ENCODE measurements at places on chromosomes 1 and 21.

DNA sequence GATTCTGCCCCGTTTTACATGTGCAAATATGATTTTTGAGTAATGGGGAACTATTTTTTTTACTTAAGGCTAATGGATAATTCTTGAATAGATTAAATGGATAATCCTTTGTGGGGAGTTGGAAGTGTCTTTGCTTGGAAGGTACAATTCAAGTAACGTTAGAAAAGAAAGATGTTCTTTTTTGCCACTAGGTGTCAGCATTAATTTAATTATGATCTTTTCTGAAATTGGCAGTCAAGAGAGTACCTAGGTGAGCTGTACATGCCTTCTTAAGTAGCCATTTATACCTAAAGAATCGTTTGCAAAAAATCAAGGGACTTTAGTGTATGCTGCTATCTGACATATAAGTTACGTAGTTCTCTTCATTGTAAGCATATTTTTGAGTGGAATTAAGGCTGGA lies 2.2 kb downstream of the FBXO28 start:
- DNase-seq: no peak

DNA sequence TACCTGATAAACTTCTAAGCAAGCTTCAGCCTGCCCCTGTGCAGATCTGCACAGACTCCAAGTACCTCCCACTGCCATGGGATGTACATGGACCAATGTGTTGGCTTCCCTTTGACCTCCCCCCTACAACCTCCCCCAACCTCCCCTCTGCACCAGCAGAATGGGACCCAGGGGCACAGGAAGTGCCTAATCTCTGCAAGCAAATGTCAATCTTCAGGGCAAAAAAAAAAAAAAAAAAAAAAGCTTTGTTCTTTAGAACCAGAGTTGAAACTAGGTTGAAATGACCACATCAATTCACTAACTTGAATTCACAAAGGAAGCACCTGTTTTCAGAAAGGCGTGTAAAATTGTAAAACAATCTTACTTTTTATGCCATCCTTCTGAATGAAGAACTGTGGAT lies 53.9 kb upstream of the TIAM1 start:
- peak; percentile 15 for DNase-seq

- DNase-seq: no peak
Observed at GRCh38 chr1:172154551-172154950, 265.9 kb upstream of the C1orf105 start.

GRCh38 chr1:226357416-226357815 lies 48.5 kb upstream of the LIN9 start:
- no peak for DNase-seq

- DNase-seq: no peak
Observed at GRCh38 chr1:152811050-152811449, 721 bp upstream of the LCE1B start.

DNA sequence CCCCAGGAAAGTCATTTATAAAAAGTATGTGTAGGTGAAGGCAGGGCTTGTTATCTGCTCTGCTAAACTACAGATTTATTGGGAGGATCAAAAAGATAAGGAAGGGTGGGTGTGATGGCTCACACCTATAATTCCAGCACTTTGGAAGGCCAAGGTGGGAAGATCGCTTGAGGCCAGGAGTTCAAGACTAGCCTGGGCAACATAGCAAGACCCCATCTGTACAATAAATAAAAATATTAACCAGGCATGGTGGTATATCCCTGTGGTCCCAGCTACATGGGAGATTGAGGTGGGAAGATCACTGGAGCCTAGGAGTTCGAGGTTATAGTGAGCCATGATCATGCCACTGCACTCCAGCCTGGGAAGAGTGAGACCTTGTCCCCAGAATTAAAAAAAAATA lies 86.4 kb downstream of the NENF start:
- no peak for DNase-seq

- no peak for DNase-seq
Observed at GRCh38 chr1:92291372-92291999, 7.3 kb downstream of the GLMN start.

DNA sequence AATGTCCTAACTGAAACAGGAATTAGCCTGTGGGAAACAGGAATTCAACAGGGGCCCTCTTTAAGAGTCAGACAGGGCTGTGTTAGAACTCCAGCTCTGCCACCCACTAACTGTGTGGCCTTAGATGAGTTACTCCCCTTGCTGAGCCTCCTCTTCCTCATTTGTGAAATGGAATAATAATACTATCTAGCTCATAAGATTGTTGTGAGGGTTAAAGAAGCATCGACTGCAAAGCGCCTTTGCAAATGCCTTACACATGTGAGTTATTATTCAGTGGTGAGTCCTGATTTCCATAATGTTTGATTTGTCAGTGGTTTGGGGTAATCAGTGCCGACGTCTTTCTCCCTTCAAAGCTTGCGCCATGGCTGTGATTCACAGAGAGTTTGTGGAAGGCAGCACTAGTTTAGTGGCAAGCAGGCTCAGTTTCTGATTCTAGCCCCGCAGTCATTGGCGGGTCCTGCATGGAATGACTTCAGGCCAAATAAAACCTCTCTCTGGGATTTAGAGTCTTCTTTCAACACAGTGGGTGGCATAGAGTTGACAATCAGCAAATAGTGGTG lies 388.5 kb downstream of the PLPP3 start:
- no peak for DNase-seq

DNA sequence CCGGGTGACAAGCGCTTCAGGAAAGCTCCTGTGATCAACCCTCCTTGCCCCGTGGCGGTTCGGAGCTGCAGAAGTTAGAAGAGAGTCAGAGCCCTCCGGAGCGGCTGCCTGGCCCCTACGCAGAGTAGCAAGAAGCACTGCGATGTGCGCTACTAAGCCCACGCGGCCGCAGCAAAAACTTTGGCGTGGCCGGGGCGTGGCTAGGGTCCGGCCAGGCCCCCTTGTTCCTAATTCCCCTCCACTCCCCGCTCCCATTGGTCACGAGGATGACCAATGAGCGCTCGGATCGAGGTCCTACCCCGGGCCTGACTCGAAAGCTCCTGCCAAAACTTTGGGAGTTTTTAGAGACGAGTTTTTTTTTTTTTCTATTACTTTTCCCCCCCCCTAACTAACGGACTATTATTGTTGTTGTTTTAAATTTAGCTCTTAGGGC lies at the start of gene HLX:
TSS of gene HLX (plus strand) at position 368 of the 433 bp plus-strand sequence. CDS start 415 bp downstream, outside the sequence.
- DNase-seq: peak; percentile 39

DNA sequence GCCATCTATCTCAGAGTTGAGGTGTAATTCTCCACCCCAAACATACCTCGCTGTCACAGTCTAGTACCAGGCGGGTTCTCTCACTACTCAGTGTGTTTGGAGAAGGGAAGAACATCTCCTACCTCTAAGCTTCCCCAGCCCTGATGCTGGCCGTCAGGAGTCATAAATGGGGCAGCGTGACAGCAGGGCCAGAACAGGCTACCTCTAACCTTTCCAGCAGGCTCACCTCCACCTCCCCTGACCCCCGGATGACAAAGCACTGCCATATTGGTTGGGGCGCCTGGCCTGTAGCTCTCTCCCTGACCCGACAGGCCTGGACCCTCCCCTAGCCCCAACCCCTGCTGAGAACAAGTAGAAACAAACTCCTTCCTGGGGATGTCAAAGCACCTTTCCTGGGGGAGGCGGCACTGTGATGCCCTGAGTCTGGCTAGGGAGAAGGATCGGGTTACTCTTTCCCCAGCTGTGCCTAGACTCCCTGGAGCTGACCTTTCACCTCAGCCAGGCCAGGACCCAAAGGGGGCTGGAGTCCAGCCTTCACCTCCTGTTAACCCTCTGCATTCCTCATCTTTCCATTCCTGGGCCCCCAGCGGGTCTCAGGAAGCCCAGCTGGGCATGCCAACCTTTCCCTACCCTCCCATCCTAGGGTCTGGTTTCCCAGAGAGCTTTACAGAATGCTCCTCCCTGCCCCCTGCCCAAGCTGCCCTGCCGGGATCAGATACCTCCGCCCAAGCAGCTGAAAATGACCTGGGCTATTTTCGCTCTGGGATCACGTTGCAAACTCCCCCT lies 34.2 kb downstream of the AHDC1 start:
- DNase-seq: no peak

GRCh38 chr1:226702318-226702956 lies 36.6 kb downstream of the ITPKB start:
- DNase-seq: no peak

DNA sequence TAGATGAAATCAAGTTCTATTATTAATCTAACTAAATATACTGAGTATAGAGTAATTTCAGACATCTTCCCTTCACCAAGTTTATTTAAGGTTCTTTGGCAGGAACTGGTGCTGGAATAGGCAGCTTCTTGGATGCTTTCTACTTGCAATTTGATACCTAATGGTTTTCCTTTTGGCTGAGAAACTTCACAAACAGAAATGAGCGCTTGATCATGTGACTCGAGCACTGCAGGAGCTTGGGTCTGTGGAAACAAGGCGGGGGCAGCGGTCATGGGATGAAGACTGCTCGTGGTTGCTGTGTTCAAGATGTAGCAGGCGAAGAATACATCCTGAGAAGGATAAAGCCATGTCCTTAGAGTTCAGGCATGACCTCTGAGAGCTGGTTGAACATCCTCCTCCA lies 136.8 kb downstream of the PTPRC start:
- DNase-seq: no peak

GRCh38 chr1:108554682-108555427 lies 5.0 kb upstream of the EEIG2 start:
- no peak for DNase-seq

- no peak for DNase-seq
Observed at GRCh38 chr21:25528515-25528914, 78.8 kb downstream of the MRPL39 start.
